Left lung (tissue), 14 donors: ENCODE measurements at places on chromosomes 3 and 15. TPM values are rescaled to one million over a fixed set of nuclear protein-coding genes. Genes with fewer than 3 reads are reported as not detected.

The TERC gene
- polyA plus RNA-seq, result 0.54 TPM

The P2RY1 gene
- polyA plus RNA-seq, result 15.1 TPM

The DUOXA2 gene
- polyA plus RNA-seq, result not detected

The ITGA11 gene
- 1.1 TPM for polyA plus RNA-seq

The GNAT1 gene
- polyA plus RNA-seq, result not detected

The KBTBD12 gene
- 1.2 TPM for polyA plus RNA-seq

The PLSCR4 gene
- polyA plus RNA-seq, result 61.8 TPM

The SLC22A14 gene
- polyA plus RNA-seq, result 0.18 TPM

The ANKUB1 gene
- 0.36 TPM for polyA plus RNA-seq

The RGMA gene
- polyA plus RNA-seq, result 18.5 TPM

The ADGRG7 gene
- polyA plus RNA-seq, result not detected

The RNF7 gene
- 107 TPM for polyA plus RNA-seq

The PAQR5 gene
- 7.8 TPM for polyA plus RNA-seq

- no peak for DNase-seq
These were observed 209.6 kb upstream of the PFN2 start for GRCh38 chr3:150180334-150180733.

DNA sequence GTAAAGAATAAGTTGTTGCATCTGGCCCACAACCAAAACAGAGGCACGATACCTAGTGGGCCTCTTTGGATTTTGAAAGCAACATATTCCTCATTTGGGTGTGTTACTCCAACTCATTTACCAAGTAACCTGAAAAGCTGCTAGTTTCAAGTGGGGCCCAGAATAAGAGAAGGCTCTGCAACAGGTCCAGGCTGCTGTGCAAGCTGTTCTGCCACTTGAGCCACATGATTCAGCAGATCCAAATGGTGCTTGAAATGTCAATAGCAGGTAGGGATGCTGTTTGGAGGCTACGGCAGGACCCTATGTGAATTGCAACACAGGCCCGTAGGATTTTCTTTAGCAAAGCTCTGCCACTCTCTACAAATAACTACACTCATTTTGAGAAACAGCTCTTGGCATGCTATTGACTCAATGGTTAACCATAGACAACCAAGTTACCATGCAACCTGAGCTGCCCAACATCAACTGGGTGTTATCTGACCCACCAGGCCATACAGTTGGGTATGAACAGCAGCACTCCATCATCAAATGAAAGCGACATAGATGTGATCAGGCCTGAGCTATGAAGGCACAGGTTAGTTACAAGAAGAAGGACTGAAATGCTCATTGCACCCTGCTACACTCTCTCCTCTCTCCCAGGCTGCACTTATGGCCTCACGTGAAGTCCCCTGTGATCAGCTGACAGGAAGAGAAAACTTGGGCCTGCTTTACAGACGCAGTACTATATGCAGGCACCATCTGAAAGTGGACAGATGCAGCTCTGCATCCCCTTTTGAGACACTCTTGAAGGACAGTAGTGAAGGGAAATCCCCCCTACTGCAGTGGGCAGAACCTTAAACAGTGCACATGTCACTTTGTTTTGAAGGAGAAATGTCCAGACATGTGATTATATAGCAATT lies 9.5 kb upstream of the MCF2L2 start:
- DNase-seq, result no peak

GRCh38 chr3:195900436-195901355 lies 7.7 kb downstream of the TNK2 start:
- peak; percentile 95 for DNase-seq

- no peak for DNase-seq
These were observed 81.6 kb upstream of the HERC1 start for GRCh38 chr15:63915209-63915872.

DNA sequence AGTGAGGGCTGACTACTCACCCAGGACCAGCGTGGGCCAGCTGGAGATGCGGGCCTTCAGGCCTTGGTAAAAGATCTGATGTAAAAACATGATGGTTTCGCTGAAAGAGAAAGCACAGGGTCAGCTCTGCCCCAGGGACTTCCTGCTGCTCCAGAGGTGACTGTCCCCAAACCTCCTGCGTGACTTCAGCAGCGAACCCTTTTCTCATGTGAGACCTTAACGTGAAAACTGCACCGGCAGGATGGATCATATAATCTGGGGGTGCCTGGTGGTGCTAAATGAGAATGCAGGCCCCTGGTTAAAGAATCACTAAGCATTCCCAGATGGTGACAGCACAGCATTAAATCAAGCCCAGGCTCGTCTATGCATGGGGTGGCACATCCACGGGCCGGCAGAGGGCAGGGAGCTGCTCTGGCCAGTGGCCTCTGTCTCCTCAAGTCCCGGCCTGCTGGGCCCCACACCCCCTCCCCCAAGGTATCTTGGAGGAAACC lies 55.4 kb downstream of the RASGRF1 start:
- no peak for DNase-seq

- no peak for DNase-seq
These were observed 123.5 kb downstream of the NUP210 start for GRCh38 chr3:13296662-13297061.

GRCh38 chr3:10974131-10974530 lies 18.4 kb upstream of the SLC6A1 start:
- DNase-seq, result no peak

DNA sequence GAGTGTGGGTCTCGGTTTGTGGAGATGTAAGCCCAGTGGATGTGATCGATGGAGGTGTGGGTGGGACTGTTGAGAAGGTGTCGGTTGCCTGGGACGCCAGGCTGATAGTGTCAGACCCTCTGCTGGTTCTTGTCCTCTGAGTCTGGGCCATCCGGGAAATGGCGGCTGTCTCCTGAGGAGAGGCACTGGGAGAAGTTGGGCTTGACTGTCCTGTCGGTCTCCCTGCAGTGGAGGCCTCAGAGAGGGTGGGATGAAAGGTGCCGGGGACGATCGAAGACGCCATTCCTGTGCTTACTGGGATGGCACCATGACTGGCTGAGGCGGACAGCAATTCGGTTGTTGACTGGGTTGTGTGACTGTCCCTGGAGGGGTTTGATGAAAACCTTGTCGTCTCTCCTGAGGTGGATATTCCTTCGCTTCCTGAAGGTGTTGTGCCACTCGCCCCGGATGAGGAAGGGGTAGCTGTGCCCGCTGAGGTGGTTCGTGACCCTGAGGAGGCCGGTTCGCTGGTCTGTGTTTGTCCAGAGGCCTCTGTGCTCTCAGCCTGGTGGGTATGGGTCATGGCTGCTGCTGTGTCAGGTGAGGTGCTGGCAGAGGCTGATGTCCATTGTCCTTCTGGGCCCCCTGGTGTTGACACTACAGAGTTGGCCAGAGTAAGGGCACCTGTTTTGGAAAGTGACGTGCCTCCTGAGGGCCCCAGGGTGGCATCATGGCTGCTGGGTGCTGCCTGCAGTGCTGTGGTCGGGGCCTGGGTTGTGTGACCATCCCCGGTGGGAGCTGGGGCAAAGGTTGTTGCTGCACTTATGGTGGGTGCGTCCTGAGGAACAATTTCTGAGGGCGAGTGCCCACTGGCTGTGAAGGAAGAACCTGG lies 22.8 kb downstream of the MUC4 start:
- no peak for DNase-seq

DNA sequence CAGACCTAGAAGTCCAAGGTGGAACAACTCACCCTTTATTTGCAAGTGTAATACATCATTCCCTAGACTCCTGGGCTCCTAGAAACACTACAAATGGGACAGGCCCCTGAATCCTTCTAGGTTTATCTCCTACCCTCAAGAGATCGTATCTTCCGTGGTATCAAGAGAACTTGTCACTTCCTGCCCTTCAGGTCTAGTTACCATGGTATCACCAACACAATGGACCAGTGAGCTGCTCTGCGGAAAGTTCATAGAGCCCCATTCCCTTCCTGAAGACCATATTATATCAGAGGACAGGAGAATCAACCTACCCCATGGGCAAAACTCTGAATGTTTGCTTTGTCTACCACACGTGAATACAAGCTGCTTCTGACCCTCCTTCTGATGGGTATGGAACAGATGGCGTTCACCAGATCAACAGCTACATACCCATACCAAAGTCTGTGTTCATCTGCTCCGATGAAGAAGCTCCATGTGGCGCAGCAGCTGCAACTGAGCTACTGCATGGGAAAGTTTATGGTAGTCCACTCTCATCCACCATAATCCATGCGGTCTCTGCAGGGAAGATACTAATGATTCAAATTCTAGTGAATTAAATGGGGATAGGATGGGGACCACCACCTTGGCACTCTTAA lies 84.6 kb upstream of the KLF13 start:
- DNase-seq, result no peak

DNA sequence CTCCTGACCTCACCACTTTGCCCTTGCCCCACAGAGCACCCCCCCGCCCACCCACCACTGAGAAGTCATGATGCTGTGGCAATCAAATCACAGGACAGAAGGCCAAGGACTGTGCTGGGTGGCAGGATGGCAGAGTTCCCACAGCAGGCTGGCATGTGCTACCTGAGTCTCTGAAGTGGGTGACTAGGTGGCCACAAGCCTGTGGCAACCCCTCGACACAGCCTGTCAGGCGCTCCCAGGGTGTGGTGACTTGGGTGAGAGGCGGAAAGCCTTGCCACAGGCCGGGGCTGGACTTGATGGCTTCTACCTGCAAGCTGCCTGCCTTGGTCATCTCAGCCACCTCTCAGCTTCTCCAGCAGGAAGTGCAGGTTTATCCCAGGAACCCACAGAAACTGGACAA lies 15.6 kb upstream of the DUSP7 start:
- no peak for DNase-seq

DNA sequence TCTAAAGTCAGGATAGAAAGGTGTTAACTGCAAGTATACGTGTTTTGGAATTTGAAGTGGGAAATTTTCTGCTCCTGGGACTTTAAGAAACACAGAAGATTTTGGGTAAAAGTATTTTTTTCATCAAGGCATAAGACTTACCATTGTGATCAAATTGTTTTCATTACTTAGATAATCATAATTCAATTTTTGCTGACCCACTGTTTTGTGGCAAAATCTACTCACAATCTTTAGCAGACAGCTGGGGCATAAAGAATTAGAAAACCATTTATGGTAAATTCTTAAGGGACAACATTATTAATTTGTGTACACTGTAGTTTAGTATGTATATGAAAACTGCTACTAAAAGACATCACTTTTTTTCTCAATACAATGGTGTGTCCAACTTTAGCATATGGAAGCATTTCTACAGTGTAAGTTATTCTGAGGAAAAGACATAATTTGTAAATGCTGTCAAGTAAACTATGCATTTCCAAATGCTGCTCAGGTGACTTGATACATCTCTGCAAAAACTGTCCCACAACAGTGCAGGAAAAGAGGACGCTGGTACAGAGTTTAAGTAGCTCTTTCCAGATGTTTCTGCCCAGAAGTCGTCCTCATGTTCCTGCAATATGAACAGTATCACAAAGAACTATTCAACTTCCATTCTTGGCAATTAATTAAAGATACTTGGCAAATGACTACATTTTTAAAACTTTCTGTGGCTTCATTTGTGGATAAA lies 52.3 kb downstream of the THSD4 start:
- no peak for DNase-seq

- no peak for DNase-seq
These were observed 90.8 kb downstream of the GABRG3 start for GRCh38 chr15:27061739-27062138.

DNA sequence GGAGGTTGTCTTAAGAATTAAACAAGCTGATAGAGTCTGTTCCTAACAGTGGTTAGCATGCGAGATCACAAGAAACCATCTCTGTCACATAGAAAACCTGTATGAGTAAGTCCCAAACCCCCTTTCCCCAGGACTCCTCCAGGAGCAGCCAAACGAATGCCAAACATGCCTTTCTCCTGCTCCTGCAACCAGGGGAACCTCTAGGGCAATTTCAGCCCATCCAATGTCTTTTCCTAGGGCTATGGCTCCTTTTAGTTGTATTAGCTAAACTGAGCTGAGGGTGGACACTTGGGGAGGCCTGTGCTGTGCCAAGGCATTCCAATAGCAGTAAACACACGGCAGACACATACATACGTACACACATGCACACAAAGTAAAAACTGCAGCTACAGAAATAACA lies 36.5 kb upstream of the TIMP4 start:
- DNase-seq, result no peak
